Thoracic aorta (tissue), 2 donors: ENCODE measurements at places on chromosomes 2 and 18.

DNA sequence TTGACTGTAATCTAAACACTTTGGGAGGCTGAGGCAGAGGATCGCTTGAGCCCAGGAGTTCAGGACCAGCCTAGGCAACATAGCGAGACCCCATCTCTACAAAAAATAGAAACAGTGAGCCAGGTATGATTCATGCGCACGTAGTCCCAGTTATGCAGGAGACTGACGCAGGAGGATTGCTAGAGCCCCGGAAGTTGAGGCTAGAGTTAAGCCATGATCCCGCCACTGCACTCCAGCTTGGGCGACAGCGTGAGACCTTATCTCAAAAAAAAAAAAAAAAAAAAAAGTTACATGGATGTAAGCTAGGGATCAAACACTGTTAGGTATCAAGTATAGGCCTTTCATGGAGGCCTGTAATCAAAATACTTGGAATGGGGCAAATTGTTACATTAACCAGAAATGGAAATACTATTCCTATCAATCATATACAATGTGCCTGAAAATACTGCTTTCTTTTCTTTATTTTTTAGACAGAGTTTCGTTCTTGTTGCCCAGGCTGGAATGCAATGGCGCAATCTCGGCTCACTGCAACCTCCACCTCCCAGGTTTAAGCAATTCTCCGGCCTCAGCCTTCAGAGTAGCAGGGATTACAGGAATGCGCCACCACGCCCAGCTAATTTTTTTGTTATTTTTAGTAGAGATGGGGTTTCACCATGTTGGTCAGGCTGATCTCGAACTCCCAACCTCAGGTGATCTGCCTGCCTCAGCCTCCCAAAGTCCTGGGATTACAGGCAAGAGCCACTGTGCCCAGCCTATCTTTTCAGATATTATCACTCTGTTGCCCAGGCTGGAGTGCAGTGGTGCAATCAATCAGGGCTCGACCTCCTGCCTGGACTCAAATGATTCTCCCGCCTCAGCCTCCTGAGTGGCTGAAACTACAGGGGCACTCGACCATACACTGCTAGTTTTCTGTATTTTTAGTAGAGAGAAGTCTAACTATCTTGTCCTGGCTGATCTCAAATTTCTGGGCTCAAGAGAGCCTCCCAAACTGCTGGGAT, 27.2 kb downstream of the XPO1 start:
- H3K4me3 ChIP-seq = no peak overlapping the region
- H3K4me1 ChIP-seq = peaks cover 5% of the 10 kb centered on the region
- DNase-seq = no peak
- H3K27ac ChIP-seq = no peak overlapping the region
- H3K36me3 ChIP-seq = peaks cover 29% of the 10 kb centered on the region
- no peaks in the 10 kb centered on the region for H3K27me3 ChIP-seq

- peaks cover 26% of the 10 kb centered on the region for H3K4me1 ChIP-seq
- no peaks in the 10 kb centered on the region for H3K36me3 ChIP-seq
- H3K4me3 ChIP-seq = no peak overlapping the region
- peak overlapping the region; percentile 18 for H3K27ac ChIP-seq
- DNase-seq = no peak
Observed at GRCh38 chr18:23220355-23220754, 85.1 kb downstream of the CABLES1 start.

DNA sequence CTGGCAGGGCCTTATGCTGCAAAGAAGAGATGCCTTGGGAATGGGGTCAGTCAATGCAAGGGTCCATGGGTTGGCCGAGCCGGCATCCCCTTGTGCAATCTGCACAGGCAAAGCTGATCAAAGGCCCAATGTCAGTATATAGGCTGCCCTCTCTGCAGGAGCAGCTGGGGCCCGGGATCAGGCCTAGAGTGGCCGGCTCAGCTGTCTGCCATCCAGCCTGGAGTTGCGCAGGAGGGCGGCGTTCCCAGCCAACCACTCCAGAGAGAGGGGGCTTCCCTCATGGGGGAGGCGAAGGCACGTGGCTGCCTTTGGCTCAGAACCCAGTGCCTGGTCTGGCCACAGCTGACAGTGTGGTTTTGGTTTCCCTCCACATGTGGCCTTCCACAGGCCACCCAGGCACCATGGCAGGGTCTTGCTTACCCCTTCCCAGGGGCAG, 3.9 kb downstream of the INPP5D start:
- no peak for DNase-seq
- no peaks in the 10 kb centered on the region for H3K36me3 ChIP-seq
- no peaks in the 10 kb centered on the region for H3K4me1 ChIP-seq
- H3K27me3 ChIP-seq = no peaks in the 10 kb centered on the region

DNA sequence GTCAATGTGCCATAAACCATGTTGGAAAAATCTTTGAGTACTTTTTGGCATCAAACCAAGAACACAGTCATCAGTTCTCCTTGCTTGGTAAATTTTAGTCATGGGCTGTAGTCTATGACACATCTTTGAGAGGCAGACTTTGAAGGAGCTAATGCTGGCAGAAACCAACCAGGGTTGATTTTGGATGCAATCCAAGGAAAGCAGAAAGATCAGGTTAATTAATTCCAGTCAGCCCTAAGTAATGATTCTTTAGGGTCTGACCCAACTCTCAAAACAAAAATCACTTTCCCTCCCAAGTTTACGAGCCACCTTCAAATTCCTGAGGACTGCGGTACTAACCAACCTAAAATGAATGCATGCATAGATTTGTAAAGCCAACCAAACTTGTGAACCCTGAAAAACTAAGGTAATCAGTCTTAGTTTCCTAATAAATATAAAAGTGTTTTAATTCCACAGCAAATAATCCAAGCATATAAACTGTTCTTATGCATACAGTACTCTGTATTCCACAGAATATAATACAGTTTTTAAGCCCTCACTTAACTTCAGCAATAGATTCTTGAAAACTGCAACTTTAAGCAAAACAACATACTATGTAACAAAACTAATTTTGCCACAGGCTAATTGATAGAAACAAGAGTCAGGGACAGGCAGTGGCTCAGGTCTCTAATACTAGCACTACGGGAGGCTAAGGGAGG, 22.0 kb downstream of the AP1S3 start:
- DNase-seq = no peak
- no peak overlapping the region for H3K4me3 ChIP-seq

- H3K27me3 ChIP-seq = no peaks in the 10 kb centered on the region
- no peaks in the 10 kb centered on the region for H3K36me3 ChIP-seq
- DNase-seq = no peak
Observed at GRCh38 chr18:77181950-77182707, 49.5 kb upstream of the MBP start.

GRCh38 chr18:2471523-2471922, 99.8 kb downstream of the METTL4 start:
- H3K27me3 ChIP-seq = no peaks in the 10 kb centered on the region
- no peak overlapping the region for H3K4me3 ChIP-seq
- DNase-seq = no peak
- H3K27ac ChIP-seq = no peak overlapping the region

GRCh38 chr2:210086930-210087329, 84.3 kb downstream of the KANSL1L start:
- DNase-seq = no peak
- H3K27me3 ChIP-seq = no peaks in the 10 kb centered on the region
- no peak overlapping the region for H3K27ac ChIP-seq
- no peaks in the 10 kb centered on the region for H3K36me3 ChIP-seq
